ENCODE measurements at places on chromosomes 2 and 18.

DNA sequence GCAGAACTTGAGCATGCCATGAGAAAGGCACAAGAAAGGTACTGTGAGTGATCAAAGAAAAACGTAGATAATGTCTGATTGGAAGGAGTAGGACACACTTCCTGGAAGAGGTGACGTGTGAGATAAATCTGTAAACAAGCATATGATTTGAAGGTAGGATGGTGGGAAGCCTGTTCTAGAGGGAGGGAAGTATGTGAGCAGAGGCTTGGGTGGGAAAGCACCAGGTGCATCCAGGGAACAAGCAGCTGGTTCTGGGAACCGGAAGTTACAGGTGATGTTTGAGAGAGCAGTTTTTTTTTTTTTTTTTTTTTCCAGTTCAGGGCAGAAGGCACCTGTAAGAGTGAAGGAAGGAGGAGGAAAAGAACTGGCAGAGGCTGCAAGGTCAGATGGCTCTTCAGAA lies 116.6 kb upstream of the EFEMP1 start:
- DNase-seq = no peak

- no peak for DNase-seq
Measured at GRCh38 chr2:155645791-155646190, 686.7 kb downstream of the NR4A2 start.

- DNase-seq = no peak
Measured at GRCh38 chr2:47257946-47258348, 102.8 kb upstream of the STPG4 start.

DNA sequence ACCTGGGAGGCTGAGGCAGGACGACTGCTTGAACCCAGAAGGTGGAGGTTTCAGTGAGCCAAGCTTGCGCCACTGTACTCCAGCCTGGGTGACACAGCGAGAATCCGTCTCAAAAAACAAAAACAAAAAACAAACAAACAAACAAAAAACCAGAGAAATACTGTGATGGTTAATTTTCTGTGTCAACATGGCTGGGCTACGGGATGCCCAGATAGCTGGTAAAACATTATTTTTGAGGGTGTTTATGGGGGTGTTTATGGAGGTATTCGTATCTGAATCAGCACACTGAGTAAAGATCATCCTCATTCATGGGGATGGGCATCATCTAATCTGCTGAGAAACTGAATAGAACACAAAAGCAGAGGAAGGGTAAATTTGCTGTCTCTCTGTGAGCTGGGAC lies 40.8 kb upstream of the COX7A2L start:
- DNase-seq = no peak

- no peak for DNase-seq
Measured at GRCh38 chr18:61308795-61309393, 24.3 kb upstream of the CDH20 start.

DNA sequence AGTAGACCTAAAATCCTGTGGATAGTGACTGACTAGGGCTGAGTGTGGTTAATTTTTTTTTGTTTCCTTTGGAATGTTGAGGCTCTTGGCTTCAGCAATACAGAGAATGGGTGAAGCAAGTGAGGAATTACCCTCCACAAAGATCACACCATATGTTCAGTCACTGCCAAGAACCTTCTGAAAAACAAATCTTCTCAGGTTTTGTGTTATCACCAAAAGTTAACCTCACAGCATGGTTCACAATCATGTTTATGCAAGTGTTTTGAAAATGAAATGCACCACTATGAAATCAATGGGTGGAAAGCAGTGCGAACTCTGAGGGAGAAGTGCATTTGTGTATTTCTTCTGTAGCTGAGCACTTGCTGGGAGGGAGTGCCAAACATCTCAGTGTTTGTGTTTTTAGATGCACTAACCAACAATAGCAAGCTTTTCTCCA lies 44.4 kb downstream of the SPATS2L start:
- no peak for DNase-seq

- no peak for DNase-seq
Measured at GRCh38 chr2:127027715-127028114, 79.2 kb downstream of the BIN1 start.

- no peak for DNase-seq
Measured at GRCh38 chr2:209578394-209579001, 154.7 kb downstream of the MAP2 start.

- no peak for DNase-seq
Measured at GRCh38 chr2:70630761-70631160, 77.1 kb upstream of the TGFA start.

DNA sequence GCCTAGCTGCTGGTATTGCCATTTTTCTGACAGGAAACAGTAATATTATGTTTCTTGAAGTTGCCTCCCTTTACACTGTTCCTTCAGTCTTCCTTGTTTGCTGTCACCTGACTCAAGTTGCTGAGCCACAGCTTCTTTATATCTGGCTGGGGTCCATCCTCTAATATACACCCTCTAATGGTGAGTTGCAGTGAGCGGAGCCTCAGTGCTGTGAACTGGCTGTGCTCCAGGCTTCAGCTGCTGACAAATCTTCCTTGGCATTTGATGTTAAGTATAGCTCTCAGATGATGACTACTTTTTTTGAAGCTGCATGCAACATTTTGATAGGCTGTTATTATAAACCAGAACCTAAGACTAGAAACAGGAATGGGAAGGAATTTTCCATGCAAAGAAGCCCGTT lies 366.7 kb downstream of the NUP35 start:
- DNase-seq = no peak

DNA sequence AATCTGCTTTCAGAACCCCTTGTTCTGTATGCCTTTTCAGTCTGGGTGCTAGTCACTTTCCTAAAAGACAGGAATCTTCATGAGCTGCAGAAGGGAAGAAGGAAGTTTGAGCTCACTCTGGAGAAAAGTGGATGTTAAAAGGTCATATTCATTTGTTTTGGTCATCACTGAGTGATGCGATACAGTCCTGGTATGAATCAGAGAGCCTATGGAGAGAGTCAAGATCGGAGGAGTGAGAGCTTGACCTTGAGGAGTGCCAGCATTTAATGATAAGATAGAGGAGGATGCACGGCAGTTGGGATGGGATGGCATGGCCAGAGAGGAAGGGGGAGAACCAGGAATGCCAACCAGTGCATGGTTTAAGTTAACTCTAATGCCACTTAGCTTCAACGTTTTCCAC lies 19.6 kb downstream of the USP39 start:
- DNase-seq = no peak

DNA sequence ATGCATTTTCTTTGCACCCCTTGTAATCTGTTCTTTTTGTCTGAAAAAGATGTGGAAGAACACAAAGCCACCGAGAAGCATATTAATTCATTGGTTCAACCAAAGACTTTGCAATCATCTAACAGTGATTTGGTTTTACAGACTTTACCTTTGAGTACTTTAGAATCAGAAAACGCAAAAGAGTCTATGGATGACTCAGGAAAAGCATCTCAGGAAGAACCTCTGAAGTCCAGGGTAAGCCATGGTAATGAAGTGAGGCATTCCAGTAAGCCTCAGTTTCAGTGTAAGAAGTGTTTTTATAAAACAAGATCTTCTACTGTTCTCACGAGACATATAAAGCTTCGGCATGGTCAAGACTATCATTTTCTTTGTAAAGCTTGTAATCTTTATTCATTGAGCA lies 35.2 kb downstream of the ZNF407 start:
- DNase-seq = no peak

DNA sequence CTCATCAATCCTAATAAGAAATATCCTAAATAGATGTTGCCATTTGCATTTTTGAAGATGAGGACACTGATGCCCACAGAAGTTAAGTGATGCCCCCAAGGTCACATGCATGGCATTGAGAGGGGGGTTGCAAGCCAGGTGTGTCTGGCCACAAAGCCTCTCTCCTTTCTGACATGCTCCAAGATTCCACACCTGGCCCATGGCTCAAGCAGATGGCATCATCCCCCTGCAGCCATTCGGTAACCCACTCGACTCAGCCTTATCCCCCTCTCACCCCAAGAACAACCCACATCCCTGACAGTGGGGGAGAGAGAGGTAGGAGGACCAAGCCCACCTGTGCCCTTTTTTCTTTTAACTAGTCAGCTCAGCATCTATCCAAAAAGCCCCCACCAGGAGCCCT lies 16.5 kb upstream of the TEX51 start:
- DNase-seq = no peak

DNA sequence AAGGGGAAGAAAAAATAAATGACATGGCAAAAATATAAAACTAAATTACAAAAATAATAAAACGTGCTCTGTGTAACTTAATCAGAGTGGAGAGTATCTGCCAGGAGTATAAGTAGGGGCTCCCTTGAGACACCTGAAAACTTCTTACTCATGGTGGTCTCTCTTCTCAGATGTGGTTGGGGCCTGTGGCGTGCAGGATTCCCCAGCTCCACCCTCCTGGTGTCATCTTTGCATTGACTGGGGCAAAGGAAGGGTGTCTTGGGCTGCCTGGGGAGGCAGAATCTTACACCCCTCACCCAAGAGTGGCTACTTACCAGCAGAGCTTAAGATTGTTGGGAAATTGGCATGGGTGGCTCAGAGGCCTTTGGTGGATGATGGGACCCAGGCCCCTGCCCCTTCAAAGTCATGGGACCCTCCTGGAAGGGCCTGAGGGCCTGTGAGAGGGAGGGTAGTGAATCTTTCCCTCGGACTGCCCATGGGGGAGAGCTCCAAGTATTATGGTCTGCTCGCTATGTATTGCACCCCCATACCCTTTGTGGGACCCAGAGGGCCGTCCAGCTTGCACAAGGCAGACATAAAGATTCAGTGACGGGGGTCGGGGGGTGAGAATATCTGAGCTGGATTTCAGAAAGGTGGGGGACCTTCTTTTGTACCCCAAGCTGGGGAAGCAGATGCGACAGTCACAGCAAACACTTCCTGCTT lies 6.9 kb upstream of the TRAF3IP1 start:
- DNase-seq = no peak

DNA sequence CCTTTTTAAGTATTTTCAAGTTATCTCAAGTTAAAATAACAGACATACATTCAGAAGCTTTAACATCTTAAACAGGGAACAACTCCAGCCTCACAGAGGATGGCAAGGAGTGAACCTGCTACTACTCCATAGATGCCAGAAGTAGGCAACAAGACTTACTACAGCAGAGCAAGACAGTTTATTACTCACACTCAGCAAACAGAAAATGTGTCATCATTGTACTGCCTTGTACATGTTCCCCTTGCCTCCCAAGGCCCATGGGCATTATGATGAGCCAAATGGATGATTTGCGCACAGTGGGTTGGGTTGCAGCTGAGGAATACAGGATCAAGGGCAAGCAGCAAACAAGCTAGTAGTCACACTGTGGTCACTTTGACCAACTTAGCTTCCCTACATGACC lies 80.6 kb upstream of the VRK2 start:
- no peak for DNase-seq

DNA sequence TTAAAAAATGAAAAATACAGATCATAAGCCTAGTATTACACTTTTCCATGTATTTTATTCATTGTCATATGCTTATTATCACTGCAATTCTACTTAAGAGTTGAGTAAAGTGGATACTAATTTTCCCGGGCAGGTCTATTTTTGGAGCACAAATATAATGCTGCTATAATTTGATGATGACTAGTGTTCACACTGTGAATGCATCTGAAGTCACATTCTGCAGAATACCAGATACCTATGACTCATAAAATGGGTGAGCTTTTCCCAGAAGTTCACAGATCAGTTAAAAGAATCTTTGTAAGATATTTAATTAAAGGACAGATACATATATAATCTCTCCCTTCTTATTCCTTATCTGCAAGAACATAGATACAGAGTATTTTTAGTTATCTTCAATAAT lies 79.8 kb upstream of the MC4R start:
- no peak for DNase-seq

- no peak for DNase-seq
Measured at GRCh38 chr2:198098918-198099317, 294.5 kb downstream of the PLCL1 start.

- DNase-seq = no peak
Measured at GRCh38 chr18:14767474-14767873, 19.5 kb downstream of the ANKRD30B start.

GRCh38 chr2:54073796-54074195 lies 41.6 kb upstream of the ACYP2 start:
- DNase-seq = no peak

DNA sequence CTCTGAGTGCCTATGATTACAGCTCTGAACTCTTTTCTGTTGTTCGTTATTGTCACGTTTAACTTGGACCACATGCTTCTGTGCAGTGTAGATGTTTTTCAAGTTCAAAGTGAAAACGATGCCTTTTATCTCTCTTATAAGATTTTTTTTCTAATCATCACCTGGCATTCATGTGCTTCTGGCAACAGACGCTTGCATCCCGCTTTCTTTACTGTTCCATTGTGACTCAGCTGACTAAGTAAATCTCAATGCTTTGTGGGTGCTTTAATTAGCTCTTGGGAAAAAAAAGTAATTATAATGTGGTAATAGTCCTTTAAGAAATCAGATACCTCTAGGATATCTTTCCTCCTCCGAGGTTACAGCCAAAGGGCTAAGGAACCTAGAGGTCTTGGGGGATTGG lies 31.2 kb upstream of the RMP24 start:
- DNase-seq = no peak

GRCh38 chr2:43648994-43649701 lies 12.1 kb downstream of the PLEKHH2 start:
- DNase-seq = no peak

DNA sequence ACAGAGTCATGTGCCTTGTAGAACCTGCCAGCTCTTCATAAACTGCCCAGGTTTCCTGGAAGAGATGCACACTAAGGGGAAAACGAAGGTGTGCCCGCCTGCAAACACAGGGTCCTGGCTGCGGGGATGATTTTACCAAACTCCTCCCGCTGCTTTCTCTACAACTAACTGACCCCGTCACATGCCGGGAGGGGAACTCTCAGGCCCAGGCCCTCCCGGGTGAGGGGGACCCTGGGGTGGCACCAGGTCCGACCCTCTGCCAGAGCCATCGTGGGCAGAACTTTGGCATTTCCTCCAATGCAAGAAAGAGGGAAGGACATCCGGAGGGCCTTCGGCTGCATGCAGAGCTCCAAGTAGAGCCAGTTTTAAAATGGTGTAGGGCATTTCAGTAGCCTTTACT lies 28.6 kb downstream of the CAPN13 start:
- DNase-seq = no peak

DNA sequence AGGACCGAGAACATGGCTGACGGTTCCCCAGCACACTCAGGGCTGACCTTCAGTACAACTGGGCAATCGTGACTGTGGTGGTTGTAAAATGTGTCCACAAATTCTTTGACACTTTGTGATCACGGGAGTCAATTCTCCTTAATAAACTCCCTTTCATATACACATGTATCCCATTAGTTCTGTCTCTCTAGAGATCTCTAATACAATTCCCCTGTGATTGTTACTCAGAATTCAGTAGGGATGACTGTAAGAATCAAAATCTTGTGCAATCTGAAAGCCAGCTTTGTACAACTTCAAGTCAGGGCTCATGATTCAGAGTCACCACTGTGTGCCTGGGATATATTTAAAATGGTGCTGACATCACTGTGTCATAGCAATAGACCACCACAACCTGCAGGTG lies 89.5 kb upstream of the LMAN1 start:
- DNase-seq = no peak

DNA sequence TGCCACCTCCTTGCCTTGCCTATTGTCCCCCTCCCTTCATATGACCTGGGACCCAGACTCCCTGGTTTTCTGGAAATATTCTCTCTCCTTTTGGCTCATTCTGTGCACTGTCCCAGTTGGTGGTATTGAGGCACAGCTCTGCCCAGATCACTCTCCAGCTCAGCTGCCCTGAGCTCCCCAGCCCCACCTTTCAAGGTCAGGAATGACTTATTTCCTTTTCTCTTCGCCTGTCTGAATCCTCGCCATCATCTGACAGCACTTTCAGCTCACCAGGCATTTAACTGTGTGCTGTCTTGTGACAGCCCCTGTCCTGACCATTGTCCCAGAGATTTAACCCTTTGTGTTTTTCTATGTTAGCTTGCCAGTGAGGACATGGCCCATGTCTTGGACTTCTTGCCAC lies 133.0 kb downstream of the MSH2 start:
- DNase-seq = no peak
